ENCODE measurements at places on chromosomes 6 and 20.

GRCh38 chr6:43091436-43091991 lies 15.4 kb downstream of the PTK7 start:
- DNase-seq, result no peak

GRCh38 chr20:37526238-37526838 lies 1.3 kb downstream of the BLCAP start:
- no peak for DNase-seq

GRCh38 chr6:6277413-6277812 lies 43.0 kb downstream of the F13A1 start:
- no peak for DNase-seq

GRCh38 chr6:3484192-3484591 lies 27.3 kb upstream of the SLC22A23 start:
- DNase-seq, result no peak

DNA sequence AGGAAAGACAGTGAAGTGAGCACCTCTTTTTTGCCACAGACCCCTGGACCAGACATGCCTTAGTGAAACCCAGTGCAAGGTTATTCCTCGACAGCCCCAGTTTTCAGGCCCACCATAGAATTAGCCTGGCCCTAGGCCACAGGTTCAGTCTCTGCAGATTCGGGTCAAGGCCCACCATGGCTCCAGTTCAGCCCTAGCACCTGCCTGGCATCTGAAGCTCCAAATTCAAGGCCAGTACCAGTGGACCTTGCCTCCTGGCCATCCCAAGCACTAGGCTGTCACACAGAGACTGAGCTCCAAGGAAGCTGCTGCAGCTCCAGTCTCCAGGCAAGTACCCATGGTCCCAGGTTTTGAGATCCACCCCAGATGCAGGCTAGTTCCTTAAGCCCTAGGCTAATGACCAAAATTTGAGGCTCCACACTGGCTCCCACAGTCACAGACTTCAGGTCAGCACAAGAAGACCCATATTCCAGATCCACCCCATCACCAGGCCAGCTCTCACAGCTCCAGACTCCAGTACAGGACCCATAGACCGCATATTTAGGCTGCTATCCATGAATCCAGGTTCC lies 877.5 kb upstream of the ADGRB3 start:
- DNase-seq, result no peak

GRCh38 chr20:35902545-35902941 lies 51.8 kb downstream of the SCAND1 start:
- DNase-seq, result no peak

GRCh38 chr6:24658573-24659560 lies 7.8 kb downstream of the TDP2 start:
- no peak for DNase-seq

GRCh38 chr20:13455713-13456112 lies 183.0 kb downstream of the TASP1 start:
- no peak for DNase-seq

DNA sequence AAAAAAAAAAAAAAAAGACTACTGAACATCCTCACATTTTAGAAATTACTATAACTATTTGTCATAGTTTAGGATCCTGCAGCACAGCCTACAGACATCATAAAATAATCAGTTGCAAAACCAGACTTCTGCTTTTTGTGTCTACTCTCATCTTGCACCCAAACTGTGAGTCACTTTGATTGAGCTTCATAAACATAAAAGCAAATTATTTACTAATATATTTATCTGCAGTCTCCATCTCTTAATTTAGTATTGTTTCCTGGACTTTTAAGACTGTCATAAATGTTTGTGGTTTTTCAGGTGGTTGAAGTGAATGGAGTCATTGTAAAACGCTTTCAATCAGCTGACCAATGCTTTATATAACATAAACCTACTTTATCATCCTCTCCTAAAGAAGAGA lies 14.8 kb upstream of the CALHM6 start:
- no peak for DNase-seq

DNA sequence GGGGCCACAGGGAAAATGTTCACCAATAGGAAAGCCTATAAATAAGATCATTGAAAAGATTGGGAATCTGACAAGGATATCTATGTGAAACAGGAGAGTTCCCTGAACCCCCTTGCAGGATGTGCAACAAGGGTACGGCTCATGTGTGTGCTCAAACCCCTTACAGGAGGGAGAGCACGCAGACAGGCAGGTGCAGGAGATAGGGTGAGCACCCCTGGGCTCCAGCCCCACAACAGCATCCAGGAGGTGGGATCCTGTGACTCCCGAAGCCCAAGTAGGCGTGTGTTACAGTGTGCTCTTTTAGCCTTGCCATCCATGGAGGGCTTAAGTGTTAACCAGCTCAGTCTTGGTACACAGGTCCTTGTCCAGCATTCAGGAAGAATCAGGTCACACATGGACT lies 204.2 kb downstream of the BMP7 start:
- no peak for DNase-seq

DNA sequence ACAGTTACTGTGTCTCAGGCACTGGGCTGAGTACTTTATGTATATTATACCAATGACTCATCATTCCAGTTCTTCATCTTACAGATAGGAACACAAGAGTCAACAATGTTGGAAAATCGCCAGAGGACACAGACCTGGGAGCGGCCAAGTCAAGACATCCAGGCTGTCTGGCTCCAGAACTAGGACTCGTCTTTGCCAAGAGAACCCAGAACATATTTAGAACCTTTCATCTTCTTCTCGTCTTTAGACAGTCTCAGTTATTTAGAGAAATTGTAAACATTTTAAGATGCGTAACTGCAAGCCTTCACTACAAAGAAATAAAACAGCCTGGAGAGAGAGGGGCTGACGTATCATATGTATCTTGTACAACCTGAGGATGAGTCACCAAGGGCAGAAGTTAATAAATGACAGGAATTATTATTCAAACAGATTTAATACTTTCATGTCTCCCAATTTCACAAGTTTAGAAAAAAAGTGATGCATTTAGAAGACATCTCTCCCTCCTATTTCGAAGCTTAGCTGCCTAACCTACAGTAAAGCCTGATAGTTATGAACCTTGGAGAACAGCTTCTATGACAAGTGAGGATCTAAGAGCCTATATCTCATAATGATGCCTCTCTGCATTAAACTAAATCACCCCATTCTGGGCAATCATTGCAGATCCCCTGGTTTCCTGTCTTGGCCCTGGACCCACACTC lies 43.4 kb downstream of the SLC22A3 start:
- DNase-seq, result no peak

GRCh38 chr20:61605862-61606557 lies 353.9 kb downstream of the CDH4 start:
- no peak for DNase-seq

DNA sequence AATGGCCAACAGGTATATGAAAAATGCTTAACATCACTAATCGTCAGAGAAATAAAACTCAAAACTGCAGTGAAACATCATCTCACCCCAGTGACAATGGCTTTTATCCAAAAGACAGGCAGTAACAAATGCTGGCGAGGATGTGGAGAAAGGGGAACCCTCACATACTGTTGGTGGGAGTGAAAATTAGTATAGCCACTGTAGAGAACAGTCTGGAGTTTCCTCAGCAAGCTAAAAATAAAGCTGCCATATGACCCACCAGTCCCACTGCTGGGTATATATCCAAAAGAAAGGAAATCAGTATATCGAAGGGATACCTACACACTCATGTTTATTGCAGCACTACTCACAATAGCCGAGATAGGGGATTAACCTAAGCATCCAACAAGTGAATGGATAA lies 23.4 kb upstream of the INSM1 start:
- no peak for DNase-seq

- DNase-seq, result no peak
These were observed 89.0 kb upstream of the SUPT3H start for GRCh38 chr6:45466686-45467085.

DNA sequence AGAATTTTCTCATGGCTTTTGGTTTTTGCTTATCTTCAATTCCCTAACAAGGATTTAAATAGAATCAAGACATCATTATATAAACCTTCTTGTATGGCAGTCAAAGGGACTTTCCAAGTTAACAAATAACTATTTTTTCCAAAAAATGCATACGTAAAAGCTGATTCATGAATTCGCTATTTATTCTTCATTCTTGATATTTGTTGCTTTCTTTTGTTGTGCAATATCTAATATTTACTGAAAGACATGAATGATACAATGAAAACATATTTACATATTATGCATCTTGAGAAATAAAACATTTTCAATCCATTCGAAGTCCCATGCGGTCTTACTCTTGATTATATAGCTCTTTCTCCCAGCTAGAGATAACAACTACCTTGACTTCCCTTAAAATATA lies 47.0 kb upstream of the SPTLC3 start:
- no peak for DNase-seq

DNA sequence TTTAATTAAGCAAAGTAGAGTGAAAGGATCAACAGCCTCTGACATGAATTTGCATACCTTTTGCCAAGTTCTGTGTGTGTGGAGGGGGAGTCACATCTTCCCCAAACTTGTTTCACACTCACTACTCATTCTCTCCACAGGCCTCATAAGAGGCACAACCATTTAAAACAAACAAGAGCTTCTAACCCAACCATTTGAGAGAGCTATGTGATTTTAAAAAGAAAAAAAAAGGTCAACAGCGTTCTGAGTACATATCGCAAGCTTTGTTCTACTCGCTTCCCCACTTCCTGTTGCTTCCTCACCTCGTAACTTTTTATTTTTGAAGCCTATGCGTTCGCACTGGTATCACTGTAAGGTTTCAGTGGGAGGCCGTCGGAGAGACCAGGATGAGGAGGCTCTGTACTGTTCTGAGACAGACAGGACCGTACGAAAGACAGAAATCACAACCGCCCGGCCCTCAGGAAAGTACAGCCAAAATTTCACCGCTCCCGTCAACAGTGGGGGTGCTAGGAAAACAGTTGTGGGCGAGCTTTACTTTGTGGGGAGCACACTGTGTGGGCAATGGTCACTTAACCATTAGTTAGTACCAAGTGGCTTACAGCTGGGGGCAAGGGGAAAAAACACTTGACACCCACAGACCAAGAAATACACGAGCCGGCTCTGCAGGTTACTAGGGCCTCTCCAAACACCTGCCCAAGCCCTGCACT lies 61.3 kb downstream of the TRERF1 start:
- DNase-seq, result peak; percentile 90

DNA sequence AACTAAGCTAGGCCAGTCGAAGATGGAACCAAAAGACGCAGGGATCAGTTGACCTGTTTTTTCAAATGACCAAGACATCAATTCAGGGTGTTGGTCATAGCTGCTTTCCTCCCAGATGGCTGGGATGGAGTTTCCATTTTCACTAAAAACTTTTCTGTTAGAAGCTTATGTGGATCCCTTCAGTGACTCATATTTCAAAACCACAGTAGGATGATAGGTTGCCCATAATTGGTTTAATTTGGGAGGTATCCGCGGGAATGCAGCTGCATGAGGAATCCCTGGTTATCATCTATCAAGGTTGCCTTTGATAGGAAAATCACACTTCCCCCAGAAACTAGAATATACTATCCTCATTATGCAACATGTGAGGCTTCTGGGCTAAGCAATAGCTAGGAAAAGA lies 150.9 kb upstream of the MLIP start:
- DNase-seq, result no peak

GRCh38 chr6:151186306-151186705 lies 53.5 kb upstream of the AKAP12 start:
- DNase-seq, result no peak

DNA sequence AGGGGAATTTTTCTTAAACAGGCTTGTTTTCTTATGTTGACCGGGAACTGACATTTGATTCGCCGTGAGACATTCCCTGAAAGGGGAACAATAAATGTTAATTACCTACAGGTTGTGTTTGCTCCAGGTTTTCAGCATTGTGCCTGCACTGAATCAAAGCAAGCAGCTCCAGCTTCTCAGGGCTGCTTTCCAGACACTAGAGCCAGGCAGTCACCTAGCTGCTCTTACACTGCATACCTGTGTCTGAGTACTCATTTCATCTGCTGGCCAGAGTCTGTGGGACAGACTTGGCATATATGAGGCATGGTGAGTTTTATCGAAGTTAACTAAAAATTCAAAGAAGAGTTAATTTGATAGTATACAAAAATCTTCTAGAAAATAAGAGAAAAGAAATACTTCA lies 951.8 kb upstream of the MAP3K7 start:
- no peak for DNase-seq

- DNase-seq, result no peak
These were observed 17.8 kb upstream of the ZNF217 start for GRCh38 chr20:53611449-53611894.

DNA sequence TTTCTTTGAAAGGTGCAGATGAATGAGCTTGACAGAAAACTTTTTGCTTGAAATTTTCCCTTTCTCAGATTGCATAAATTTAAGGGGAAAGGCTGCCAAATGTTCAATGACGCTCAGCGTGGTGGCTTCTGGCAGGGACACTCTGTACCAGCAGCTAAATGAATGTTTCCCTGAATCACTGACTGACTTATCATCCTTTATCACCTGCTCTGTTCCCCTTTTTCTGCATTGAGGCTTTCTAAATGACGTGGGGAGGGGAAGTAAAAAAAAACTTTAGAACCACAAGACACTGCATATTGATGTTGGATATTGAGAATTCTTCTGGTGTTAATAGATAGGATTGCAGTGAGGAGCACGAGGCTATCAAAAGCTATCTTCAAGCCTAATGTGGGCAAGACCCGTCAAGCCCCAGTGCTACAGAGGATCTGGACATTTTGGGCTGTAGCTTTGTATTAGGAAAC lies 46.9 kb upstream of the ENPP5 start:
- DNase-seq, result peak; percentile 23

DNA sequence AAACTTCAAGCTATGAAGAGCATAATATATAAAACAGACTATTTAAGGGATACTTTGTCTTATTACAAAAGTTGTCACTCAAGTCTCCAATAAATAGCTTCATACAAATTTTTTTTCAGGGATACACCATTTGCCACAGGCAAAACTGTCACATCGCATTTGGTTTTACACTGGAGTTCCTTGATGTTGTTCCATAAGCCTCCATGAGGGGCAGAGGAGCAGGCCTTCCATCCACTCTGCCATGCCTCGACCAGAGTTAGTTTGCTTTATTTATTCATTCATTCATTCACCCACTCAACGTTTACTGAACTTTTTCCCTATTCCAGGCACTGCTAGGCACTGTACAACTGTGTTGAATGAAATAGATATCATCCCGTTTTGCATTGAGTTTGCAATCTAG lies 246.6 kb downstream of the PHF3 start:
- no peak for DNase-seq

DNA sequence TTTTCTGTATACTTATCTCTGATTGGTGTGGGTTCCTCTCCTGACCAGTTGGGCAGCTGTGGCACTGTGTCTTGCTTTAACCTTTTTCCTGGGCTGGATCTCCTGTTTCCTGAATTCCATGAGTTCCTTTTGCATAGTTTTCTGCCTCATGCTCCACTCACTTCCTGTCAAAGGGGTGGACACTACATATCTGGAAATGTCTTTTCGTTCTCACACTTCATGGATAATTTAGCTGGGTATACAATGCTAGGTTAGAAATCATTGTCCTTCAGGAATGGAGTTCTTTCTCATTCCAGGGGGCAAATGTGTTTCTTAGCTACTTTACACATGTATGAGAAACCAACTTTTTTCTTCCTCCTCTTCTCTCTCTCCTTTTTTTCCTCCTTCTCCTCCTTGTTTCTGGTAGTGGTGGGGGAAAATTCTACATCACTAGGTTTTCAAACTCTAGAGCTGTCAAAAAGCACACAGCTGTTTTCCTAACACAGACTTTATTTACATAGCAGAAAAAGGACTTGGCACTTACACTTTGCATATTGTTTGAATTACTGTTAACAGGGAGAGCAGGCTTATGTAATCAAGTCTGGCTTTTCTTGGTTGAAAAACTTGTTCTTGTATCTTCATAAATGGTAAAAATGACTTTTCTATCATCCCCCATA lies 9.0 kb upstream of the DDX27 start:
- DNase-seq, result no peak

- no peak for DNase-seq
These were observed 139.5 kb upstream of the CST7 start for GRCh38 chr20:24809606-24810005.

- no peak for DNase-seq
These were observed 33.8 kb downstream of the BRPF3 start for GRCh38 chr6:36230371-36230770.

Data from activated T-cell treated with anti-CD3 and anti-CD28 coated beads, Interleukin-2, amount 50 U/mL, for 72 hours (primary cell).